ENCODE measurements at places on chromosomes 2 and 18. TPM values are rescaled to one million over a fixed set of nuclear protein-coding genes. Genes with fewer than 3 reads are reported as not detected.

GRCh38 chr18:47986620-47987387 lies 56.3 kb upstream of the SMAD2 start:
- H3K4me3 ChIP-seq = no peak overlapping the region
- H3K36me3 ChIP-seq = no peaks in the 10 kb centered on the region
- no peak for DNase-seq
- peaks cover 6% of the 10 kb centered on the region for H3K27me3 ChIP-seq
- no peaks in the 10 kb centered on the region for H3K4me1 ChIP-seq

DNA sequence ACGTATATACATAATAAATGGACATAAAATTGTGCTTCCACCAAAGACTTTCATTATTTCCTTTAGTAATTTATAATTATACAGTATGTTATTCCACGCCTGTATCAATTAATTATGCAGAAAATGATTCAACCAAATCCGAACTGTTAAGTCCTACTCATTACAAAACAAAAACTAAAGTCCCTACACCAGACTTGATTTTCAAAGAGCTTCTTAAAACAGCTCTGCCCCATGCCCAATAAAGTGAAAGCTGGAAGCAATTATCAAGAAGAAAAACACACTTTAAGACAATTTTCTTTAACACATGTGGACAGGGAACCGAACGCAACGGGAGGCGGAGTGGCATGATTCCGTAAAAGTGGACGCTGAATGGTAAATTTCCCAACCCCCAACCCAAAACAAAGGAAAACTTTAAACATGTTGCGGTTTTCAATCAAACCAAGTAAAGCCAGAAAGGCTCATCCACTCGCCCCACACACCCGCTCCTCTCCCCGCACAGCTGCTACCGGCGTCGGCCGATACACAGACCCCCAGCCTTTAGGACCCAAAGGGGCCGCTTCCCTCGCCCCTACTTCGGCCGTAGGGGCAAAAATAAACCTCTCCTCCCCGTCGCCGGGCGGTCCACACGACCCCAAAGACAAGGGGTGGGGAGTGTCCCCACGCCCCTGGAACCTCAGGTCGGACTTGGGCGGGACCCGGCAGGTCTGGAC lies 705 bp downstream of the YES1 start:
- peaks cover 9% of the 10 kb centered on the region for H3K36me3 ChIP-seq
- peak overlapping the region; percentile 89 for H3K4me3 ChIP-seq
- no peak for DNase-seq
- H3K27ac ChIP-seq = peak overlapping the region; percentile 97

- DNase-seq = no peak
- H3K4me1 ChIP-seq = no peaks in the 10 kb centered on the region
- no peaks in the 10 kb centered on the region for H3K36me3 ChIP-seq
- no peak overlapping the region for H3K27ac ChIP-seq
- H3K4me3 ChIP-seq = no peak overlapping the region
Measured at GRCh38 chr2:215384710-215385109, 51.2 kb downstream of the FN1 start.

DNA sequence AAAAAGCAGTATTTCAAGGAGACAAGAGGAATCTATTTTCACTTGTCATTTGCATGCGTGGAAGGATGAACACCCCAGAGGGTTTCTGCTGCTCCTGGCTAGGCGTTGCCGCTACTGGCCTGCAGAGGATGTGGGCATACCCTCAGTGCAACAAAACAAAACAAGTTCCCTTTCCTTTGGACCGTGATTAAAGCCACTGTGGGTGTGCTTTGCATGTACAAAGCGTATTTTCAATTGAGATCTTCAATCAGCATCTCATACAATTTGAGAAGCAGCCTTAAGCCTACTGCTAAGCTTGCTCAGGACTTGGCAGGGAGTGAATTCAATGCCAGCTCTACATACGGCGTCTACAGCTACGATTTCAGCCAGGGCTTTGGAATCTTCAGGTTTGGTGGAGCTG lies 298.4 kb downstream of the LPIN1 start:
- H3K27me3 ChIP-seq = peaks cover 41% of the 10 kb centered on the region
- H3K4me3 ChIP-seq = peak overlapping the region; percentile 50
- DNase-seq = no peak
- H3K27ac ChIP-seq = no peak overlapping the region
- peaks cover 62% of the 10 kb centered on the region for H3K4me1 ChIP-seq
- peaks cover 6% of the 10 kb centered on the region for H3K36me3 ChIP-seq

Gene SNTG2
- 0.31 TPM for total RNA-seq

GRCh38 chr2:108351889-108352288 lies 25.9 kb upstream of the SULT1C4 start:
- no peaks in the 10 kb centered on the region for H3K4me1 ChIP-seq
- H3K27me3 ChIP-seq = no peaks in the 10 kb centered on the region
- no peak overlapping the region for H3K27ac ChIP-seq
- DNase-seq = no peak
- H3K4me3 ChIP-seq = no peak overlapping the region
- H3K36me3 ChIP-seq = no peaks in the 10 kb centered on the region

DNA sequence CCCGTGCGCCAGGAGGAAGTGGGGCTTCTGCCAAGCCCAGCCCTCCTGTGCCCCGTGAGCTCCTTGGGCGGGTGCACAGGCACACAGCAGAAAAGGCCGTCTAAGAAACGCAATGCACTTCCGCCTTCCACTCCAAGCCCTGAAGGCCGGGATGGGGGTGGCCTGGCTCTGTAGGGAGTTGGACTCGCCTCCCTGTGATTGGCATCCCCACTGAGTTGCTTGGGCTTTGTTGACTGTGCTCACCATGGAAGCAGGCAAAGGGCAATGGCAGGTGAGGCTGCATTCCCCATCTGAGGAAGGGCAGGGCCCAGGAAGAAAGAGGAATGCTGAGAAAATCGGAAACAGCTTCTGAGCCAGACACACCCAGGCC lies 66.8 kb downstream of the CRACDL start:
- no peaks in the 10 kb centered on the region for H3K4me1 ChIP-seq
- H3K27ac ChIP-seq = no peak overlapping the region
- no peak for DNase-seq
- H3K27me3 ChIP-seq = peaks cover 12% of the 10 kb centered on the region
- H3K36me3 ChIP-seq = no peaks in the 10 kb centered on the region

DNA sequence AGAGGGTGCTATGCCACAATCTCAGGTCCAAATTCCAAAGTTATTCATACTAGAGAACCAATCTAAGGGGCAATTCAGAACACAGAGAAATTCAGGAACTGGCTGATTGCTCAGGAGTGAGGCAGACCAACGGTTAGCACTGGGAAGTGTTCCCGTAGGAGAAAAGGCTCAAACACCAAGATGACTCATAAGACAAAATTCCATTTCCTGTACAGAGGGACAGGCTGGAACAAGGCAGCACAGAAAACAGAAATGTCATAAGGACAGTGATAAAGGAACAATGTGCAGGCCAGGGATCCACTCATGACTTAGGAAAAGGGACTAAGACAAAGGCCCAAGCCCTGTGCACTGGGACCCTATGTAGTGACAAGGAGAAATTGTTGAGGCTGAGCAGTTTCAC lies 54.2 kb downstream of the PDE1A start:
- no peaks in the 10 kb centered on the region for H3K36me3 ChIP-seq
- no peak for DNase-seq
- no peaks in the 10 kb centered on the region for H3K27me3 ChIP-seq
- no peak overlapping the region for H3K4me3 ChIP-seq

DNA sequence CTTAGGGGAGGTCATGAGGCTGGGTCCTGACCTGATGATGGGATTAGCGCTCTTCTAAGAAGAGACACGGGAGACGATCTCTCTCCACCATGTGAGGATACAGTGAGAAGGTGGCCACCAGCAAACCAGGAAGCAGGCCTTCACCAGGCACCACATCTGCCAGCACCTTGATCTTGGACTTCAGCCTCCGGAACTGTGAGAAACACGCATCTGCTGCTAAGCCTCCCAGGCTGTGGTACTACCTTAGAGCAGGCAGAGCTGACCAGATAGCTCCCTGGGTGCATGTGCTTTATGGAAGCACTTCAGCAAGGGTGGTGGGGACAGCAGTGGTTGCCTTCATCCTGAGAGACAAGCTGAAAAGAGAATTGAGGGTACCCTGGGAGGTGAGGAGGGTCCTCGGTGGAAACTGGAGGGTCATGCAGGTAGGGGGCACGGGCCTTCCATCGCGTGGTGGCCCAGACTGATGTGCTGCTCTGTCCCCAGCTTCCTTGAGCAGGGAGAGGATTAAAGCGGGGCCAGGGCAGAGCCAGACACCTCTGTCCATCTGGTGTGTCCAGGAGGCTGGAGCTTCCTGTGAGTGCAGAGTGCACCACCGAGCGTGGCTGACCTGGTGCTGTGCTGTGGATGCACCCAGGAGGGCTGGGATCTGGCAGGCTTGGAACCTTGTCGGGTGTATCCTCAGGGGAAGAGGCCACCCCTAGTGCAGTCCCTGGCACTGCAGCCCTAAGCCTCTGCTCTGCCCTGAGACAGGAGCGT lies 42.9 kb upstream of the HS6ST1 start:
- no peaks in the 10 kb centered on the region for H3K36me3 ChIP-seq
- no peak overlapping the region for H3K4me3 ChIP-seq
- no peak overlapping the region for H3K27ac ChIP-seq
